ENCODE measurements at places on chromosomes 13 and 19.

DNA sequence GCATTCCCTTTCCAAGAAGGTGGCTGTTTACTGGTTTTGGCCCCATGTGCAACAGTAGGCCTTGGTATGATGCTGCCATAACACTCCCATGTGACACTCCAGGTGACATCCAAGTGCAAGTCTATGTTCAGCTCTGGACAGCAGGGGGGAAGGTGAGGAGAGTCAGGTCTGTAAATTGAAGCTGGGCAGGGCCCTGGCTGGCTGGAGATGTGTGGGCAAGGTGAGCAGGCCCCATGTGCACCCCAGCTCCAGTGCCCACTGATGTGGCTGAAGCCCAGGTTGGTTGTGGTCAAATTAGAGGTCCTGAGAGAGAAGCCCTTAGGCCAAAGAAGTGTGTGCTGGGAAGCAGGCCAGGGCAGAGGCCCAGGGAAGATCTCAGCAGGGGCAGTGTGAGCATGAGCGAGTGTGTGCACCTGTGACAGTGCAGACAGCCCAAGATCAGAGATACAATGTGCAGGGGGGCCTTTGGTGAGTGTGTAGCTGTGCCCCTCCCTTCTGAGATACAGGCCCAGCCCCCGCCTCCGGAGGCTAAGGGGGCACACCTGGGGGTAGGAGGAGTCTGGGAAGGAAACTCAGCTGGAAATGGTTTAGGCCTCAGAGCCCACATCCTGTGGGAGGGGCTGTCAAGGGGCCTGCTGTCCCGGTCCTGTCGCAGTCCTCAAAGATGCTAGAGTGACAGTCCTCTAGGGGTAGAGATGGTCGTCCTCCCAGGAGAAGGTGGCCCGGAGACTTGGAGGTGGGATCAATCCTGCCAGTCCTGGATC is 18.6 kb downstream of the DEDD2 start:
- DNase-seq: peak; percentile 78

- DNase-seq: no peak
Measured at GRCh38 chr19:12255372-12255771, 39.3 kb downstream of the ZNF44 start.

DNA sequence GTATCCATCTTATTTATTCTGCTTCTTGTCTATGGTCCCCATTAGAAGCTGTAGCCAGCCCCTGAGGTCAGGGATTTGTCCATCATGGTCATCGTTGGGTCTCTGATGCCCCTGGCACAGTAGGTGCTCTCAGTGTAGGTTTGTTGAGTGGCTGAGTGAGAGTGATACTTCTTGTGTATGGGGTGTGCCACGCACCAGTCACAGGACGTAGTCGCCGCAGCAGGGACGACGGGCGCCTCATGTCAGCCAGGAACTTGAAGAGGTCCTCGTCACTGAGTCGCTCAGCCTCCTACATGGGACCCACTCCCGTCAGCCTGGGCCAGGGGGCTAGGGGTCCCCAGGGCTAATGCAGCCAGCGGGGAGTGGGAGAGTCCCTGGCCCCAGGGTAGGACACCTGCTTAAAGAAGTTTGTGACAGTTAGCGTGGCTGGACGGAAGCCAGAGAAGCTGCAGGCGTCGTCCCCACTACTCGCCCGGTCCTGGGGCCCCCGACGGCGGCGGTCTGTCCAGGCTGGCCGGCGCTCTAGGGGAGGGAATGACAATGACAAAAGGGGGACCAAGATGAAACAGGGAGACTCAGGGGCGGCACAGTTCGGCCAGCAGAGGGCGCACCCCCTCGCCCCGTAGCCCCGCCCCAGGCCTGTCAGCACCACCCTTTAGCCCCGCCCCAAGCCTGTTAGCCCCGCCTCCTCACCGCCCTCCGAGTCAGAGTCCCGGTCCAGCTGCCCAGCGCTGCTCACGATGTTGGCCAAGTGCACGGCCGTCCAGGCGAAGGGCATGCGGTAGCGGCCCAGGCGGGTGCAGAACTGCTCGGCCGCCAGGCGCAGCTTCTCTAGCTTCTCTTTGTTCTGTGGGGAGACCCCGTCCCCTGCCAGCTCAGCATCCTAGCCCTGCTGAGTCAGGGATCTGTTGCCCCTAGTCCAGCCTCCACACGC is 3.7 kb downstream of the ANGPTL8 start:
- DNase-seq: peak; percentile 61

DNA sequence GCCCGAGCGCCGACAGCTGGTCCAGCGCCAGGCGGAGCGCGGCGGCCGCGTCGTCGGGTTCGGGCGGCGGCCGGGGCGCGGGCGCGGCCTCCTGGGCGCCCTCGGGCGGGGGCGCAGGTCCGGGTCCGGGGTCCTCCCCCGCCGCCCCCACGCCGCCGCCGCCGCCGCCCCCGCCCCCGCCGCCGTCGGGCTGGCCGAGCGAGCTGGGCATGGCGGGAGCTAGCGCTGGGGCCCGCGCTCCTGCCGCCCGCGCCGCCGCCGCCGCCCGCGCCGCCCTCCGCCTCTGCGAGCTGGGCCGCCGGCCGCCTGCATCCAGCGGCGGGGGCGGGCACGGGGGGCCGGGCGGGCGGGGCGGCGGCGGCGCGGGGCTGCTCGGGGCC is 287 bp downstream of the MEX3D start:
- DNase-seq: no peak

DNA sequence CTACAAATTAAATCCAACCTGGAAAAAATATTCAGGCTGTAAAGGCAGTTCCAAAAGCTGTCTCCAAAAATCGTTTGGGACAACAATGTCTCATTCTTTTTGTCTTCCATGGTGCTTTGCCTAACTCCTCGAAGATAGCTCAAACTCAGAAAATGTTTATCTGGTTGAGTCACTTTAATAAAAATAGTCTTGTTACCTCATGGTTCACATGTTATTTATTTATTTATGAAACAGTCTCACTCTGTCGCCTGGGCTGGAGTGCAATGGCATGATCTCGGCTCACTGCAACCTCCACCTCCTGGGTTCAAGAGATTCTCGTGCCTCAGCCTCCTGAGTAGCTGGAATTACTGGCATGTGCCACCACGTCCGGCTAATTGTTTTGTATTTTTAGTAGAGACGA is 4.9 kb upstream of the BRD4 start:
- DNase-seq: no peak

DNA sequence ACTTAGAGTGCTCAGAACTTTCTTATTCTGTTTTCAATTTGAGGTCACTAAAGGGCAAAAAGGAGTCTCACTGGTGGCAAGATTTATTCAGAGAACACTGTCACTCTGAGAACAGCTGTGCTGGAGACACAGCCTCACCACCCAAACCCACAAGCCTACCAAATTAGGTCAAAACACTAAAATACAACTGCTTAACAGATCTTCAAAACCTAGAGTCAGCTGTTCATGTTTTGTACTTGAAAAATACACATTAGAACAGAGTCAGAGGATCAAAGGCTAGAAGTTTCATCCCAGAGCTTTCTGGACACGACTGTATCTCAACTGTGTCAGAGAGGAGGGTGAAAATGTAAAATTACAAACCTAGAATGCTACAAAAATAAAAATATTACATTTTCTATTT is 89.3 kb downstream of the MIPEP start:
- DNase-seq: no peak

- no peak for DNase-seq
Measured at GRCh38 chr13:101998129-101998528, 403.7 kb downstream of the FGF14 start.

GRCh38 chr13:110646442-110647364 is 31.4 kb downstream of the NAXD start:
- DNase-seq: no peak
